ENCODE measurements at places on chromosomes 7 and 10. TPM values are rescaled to one million over a fixed set of nuclear protein-coding genes. Genes with fewer than 3 reads are reported as not detected.
A peak's percentile ranks its signal among the peaks of the same experiment; 100 is the strongest.

- no peak overlapping the region for H3K27ac ChIP-seq
- peak; percentile 22 for DNase-seq
- no peaks in the 10 kb centered on the region for H3K4me1 ChIP-seq
- H3K4me3 ChIP-seq = no peak overlapping the region
- H3K27me3 ChIP-seq = no peaks in the 10 kb centered on the region
- no peaks in the 10 kb centered on the region for H3K36me3 ChIP-seq
Measured at GRCh38 chr10:49653273-49653929, 26.1 kb upstream of the C10orf53 start.

- H3K27ac ChIP-seq = no peak overlapping the region
- no peak overlapping the region for H3K4me3 ChIP-seq
- H3K27me3 ChIP-seq = peaks cover 54% of the 10 kb centered on the region
- H3K4me1 ChIP-seq = no peaks in the 10 kb centered on the region
Measured at GRCh38 chr10:16527452-16527851, 5.8 kb upstream of the C1QL3 start.

DNA sequence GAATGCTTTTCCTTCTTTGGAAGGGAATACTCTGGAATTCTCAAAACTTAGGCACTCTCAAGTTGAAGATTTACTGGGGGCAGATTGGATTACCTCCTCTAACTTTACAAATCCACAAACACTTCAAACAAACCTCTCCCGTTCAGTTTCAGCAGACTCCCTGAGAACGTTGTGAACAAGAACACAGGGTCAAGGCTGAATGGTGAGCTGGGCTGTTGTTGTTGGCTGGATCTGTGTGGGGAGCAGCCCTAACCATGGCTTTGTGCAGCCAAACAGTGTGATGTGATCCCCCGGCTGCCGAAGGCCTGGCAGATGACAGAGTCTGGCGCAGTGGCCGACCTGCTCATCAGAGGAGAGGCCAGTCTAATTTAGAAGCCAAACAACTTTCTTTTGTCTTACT lies 93.1 kb downstream of the BMPER start:
- no peaks in the 10 kb centered on the region for H3K36me3 ChIP-seq
- H3K4me1 ChIP-seq = peaks cover 6% of the 10 kb centered on the region
- H3K27me3 ChIP-seq = no peaks in the 10 kb centered on the region
- H3K27ac ChIP-seq = no peak overlapping the region
- DNase-seq = no peak

GRCh38 chr10:98326621-98327027 lies 58.6 kb upstream of the LOXL4 start:
- H3K27me3 ChIP-seq = no peaks in the 10 kb centered on the region
- no peaks in the 10 kb centered on the region for H3K4me1 ChIP-seq
- H3K36me3 ChIP-seq = no peaks in the 10 kb centered on the region
- peak overlapping the region; percentile 18 for H3K27ac ChIP-seq
- DNase-seq = no peak

DNA sequence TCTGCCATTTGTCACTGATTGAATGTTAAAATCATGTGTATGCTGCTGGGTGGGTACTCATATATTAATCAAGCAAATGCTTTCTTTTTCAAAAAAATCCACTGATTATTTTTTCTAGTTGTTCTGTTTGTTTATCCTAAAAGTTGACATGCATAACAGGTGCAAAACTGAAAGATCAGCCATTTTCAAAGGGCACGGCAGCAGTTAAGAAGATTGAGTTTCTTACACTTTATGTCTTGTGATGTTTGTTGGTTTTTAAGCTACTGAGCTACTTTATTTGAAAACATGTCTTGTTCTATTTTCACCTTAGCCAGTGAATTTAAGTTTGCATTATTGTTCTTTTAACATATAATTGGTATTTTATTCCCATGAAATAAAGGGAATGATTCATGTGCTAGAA lies 45.8 kb downstream of the PPP1R3A start:
- no peak overlapping the region for H3K27ac ChIP-seq
- no peak for DNase-seq
- H3K27me3 ChIP-seq = peaks cover under 1% of the 10 kb centered on the region
- H3K4me3 ChIP-seq = no peak overlapping the region

DNA sequence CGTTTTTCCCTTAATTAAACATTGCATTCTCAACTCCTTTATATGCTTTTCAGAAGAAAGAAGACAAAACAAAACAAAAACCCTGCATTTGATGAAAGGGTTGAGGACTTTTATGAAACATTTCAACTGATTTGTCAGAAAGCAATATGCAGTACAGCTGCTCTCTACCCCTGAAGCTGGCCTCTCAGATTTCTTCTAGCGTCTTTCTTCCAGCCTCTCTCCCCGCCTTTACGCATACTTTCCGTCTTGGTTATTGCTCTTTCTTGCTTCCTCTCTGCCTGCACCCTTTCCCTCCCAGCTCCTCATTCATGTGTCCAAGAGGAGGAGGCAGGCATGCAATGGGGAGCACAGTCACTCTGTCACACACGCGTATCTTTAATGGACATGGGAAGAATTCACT lies 91.0 kb upstream of the COL1A2 start:
- H3K27ac ChIP-seq = no peak overlapping the region
- H3K4me3 ChIP-seq = no peak overlapping the region
- DNase-seq = no peak
- H3K27me3 ChIP-seq = no peaks in the 10 kb centered on the region
- peaks cover 22% of the 10 kb centered on the region for H3K4me1 ChIP-seq

DNA sequence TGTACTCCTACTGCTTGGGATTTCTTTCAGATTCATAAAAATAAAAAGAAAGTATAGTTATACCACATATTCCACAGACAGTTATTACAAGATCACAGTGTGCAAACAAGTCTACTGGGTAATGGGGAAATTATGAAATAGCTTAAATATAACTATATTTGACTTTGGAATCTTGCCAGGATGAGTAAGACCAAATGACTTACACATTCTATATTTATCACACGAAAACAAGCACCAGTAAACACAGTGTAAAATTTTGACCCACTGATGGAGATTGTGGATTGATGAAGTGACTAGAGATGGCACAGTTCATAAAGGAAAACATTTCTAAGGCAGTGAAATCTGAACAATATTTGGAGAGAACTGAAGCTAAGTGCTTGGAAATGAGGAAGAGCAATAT lies 339.7 kb downstream of the THSD7A start:
- no peak for DNase-seq
- H3K4me3 ChIP-seq = no peak overlapping the region
- H3K4me1 ChIP-seq = peaks cover 7% of the 10 kb centered on the region
- H3K27ac ChIP-seq = no peak overlapping the region
- H3K36me3 ChIP-seq = no peaks in the 10 kb centered on the region

DNA sequence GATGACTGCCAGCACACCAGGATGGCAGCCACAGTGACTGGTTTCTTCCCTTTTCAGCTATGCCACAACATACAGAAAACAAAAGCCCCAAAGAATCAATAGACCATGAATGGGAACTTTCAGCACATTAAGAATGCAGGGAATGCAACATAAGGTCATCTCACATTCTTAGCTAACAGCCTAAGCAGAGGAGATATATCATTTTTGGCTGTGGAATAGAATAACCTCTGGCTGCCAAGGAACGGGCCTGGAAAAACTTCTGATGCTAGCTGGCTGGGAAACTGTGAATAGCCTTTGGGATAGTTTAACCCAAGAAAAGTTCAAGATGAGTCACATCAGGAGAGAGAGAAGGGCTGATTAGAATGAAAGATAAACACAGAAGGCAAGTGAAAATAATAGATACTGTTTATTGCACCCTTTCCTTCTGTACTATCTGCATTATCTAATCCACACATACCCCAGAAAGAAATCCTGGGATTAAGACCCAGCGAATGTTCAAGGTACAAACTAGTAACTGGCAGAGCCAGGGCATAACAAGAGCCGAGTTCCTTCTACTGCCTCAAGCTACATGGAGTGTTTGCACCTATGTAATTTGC lies 169.2 kb downstream of the SEMA3A start:
- H3K27ac ChIP-seq = peak overlapping the region; percentile 88
- H3K4me1 ChIP-seq = peaks cover 3% of the 10 kb centered on the region
- H3K4me3 ChIP-seq = no peak overlapping the region
- H3K27me3 ChIP-seq = no peaks in the 10 kb centered on the region

DNA sequence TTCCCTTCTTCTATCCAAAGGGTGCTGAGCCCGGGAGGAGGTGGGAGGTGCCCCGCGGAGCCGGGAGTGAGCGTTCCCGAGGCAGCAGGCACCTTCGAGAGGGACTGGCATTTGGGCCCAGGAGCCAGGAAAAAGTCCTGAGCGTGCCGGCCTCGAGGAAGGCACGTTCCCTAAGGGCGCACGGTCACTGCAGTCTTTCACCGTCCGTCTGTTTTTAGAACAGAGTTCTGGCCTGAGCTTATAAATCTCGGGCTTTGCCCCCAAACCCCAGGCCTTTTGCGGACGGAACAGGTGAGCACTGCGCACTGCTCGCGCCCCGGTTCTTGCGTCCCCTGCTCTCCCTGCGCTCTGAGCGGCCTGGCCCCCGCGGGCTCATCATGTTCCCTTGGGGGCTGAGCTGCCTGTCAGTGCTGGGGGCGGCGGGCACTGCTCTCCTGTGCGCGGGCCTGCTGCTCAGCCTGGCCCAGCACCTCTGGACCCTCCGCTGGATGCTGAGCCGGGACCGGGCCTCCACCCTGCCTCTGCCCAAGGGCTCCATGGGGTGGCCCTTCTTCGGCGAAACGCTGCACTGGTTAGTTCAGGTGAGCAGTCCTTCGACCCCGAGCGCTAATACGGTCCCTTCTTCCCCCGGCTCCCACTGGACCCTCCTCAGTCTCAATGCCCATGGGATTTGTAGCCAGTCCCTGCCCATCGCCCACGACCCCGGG lies 442 bp downstream of the CYP26C1 start:
- no peak overlapping the region for H3K27ac ChIP-seq
- no peak for DNase-seq
- peaks cover 2% of the 10 kb centered on the region for H3K4me1 ChIP-seq
- H3K36me3 ChIP-seq = peaks cover 5% of the 10 kb centered on the region
- peak overlapping the region; percentile 61 for H3K4me3 ChIP-seq
- H3K27me3 ChIP-seq = peaks cover 96% of the 10 kb centered on the region

DNA sequence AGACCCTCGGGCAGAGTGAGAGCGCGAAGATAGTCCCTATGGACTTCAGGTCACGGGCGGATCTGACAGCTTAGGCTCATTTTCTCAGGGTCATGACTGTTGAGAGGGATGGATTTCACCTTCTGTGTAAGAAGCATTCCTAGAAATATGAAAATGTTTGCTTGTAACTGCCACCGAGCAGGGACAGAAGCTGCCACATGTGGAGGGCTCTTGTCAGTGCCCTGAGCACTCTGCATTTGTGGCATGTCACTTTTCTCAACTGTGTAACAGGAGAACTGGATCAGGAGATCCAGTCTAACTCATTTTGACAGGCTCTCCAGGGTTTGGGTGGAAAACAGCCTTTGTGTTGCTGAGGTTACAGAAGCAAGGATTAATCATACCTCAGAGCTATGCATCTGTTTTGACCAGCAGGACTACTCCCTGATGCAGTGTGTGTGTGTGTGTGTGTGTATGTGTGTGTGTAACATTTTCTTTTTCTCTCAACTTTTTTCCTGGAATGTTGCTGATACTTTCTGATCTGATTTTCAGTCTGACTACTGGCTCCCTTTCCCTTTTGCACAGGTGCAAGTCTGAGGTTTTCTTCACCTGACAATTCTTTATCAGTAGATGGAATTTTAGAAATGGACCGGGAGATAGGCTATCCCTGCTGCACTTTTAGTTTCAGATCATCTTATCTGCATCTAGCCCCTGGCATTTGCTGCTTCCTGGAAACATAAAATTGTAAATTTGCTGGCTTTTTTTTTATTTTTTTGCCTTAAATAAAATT lies 183.3 kb downstream of the STK31 start:
- no peak overlapping the region for H3K4me3 ChIP-seq
- no peak overlapping the region for H3K27ac ChIP-seq
- no peaks in the 10 kb centered on the region for H3K4me1 ChIP-seq
- no peaks in the 10 kb centered on the region for H3K36me3 ChIP-seq

- no peaks in the 10 kb centered on the region for H3K27me3 ChIP-seq
- DNase-seq = no peak
Measured at GRCh38 chr10:126126866-126127265, 230.5 kb downstream of the FANK1 start.

DNA sequence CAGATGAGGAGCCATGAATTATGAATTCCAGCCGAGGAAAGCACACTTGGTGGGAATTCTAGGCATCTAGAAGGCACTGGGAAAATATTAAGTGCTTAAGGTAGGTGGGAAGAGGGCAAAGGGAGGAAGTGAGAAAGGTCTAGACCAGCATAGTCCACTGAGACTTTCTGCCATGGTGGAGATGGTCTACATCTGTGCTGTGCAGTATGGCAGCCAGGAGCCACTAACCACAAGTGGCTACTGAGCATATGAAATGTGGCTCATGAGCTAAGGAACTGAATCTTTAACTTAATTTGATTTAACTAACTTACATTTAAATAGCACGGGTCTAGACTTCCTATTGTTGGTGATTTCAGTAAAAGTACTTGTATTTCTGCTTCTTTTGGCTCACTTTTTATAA lies 82.5 kb upstream of the SEM1 start:
- no peak overlapping the region for H3K27ac ChIP-seq
- no peak for DNase-seq
- H3K27me3 ChIP-seq = peaks cover 14% of the 10 kb centered on the region
- H3K4me3 ChIP-seq = no peak overlapping the region
- H3K4me1 ChIP-seq = no peaks in the 10 kb centered on the region

DNA sequence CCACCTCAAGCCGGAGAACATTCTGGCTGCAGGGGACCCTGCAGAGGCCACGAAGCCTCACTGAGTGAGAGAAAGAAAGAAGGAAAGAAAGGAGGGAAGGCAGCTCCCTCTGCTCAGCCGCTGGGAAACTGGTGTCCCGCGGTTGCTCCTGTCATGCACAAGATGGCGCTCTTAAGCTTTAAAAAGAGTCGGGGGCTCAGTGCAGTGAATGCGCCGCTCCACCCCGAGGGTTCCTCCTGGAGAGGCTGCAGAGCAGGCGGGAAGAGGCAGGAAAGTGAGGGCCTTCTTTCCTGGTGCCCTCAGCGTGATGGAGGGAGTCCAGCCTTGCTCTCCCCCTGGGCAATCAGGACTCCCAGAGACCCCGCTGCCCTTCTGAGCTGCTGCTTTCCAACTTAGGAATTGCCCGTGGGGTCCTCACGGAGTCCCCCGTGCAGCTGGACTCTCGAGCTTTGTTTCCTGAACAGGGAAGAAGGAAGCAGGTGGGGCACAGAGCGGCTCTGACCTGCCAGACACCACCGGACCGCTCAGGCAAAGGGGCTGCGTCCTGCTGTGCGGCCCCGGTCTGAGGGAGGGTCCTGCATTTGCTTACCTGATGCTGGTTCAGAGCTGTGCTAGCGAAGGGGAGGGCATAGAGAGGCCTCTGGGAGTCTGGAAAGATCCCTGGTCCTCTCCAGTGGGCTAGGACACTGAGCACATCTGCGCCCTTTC lies 141.9 kb upstream of the MKI67 start:
- no peaks in the 10 kb centered on the region for H3K27me3 ChIP-seq
- H3K4me3 ChIP-seq = no peak overlapping the region
- DNase-seq = peak; percentile 94

- peak; percentile 85 for DNase-seq
- H3K27me3 ChIP-seq = no peaks in the 10 kb centered on the region
- no peak overlapping the region for H3K27ac ChIP-seq
- H3K4me3 ChIP-seq = no peak overlapping the region
- no peaks in the 10 kb centered on the region for H3K36me3 ChIP-seq
Measured at GRCh38 chr7:154409703-154410311, 357.6 kb downstream of the DPP6 start.

GRCh38 chr7:76165106-76165972 lies 36.4 kb upstream of the SRRM3 start:
- no peak overlapping the region for H3K4me3 ChIP-seq
- peaks cover 6% of the 10 kb centered on the region for H3K4me1 ChIP-seq
- H3K36me3 ChIP-seq = no peaks in the 10 kb centered on the region

GGCT gene
- 48.9 TPM for total RNA-seq

GNAI1 gene
- 21.5 TPM for total RNA-seq

ANKRD22 gene
- total RNA-seq = not detected

DUSP5 gene
- total RNA-seq = 65.0 TPM

MYL10 gene
- not detected for total RNA-seq

WNT2 gene
- total RNA-seq = not detected

HMX2 gene
- total RNA-seq = not detected

MYOZ1 gene
- total RNA-seq = 1.6 TPM

YWHAG gene
- 157 TPM for total RNA-seq

HOXA11 gene
- not detected for total RNA-seq

TMEM273 gene
- not detected for total RNA-seq

STAG3 gene
- 2.1 TPM for total RNA-seq

All from endodermal cell (in vitro differentiated cells).